ENCODE measurements at places on chromosomes 5 and 9.

DNA sequence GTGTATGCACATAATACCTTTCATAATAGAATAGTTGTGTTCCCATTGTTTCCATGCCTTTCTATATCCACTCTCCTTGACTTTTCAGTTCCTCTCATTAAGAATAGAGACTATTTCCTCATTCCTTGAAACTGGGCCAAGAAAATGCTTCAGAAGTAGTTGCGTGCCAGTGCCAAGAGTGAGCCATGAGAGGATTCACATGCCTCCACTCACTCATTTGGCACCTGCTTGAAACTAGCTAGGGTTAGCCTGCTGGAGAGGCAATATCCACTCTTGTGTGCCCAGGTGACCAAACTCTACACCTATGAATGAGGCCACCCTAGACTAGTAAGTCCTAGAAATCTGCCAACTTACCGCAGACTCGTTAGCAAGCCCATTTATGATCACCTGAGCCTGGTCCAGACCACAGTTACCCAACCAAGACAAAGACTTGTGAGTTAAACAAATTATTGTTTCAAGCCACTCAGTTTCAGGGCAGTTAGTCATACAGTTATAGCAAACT lies 276.3 kb downstream of the EPB41L4A start:
- DNase-seq: no peak

- DNase-seq: no peak
Observed at GRCh38 chr9:35552837-35553236, 52.2 kb upstream of the TESK1 start.

GRCh38 chr5:142439207-142439860 lies 114.5 kb upstream of the SPRY4 start:
- DNase-seq: no peak

DNA sequence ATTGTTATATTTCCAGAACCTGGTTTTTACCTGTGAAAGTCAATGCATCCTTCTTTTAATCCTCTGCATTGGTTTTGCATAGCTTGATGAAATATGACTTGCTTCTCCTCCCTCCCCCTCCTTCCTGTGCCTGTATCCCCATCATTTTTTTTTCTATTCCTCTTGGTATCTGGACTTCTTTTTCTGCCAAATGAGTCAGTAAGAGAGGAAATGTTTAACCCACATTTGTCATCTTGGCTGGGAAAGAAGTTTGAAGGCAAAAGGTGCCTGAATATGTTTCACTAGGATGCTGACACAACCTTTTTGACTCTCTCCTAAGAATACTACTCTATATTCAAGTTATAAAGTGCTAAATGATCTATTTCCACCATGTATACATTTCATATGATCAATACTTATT lies 35.5 kb upstream of the CDKN2B start:
- no peak for DNase-seq

GRCh38 chr9:94920420-94921091 lies 194.1 kb downstream of the AOPEP start:
- DNase-seq: no peak

GRCh38 chr5:135106610-135107471 lies 72.8 kb upstream of the PITX1 start:
- no peak for DNase-seq

GRCh38 chr5:171450423-171451331 lies 31.2 kb downstream of the FGF18 start:
- peak; percentile 18 for DNase-seq

DNA sequence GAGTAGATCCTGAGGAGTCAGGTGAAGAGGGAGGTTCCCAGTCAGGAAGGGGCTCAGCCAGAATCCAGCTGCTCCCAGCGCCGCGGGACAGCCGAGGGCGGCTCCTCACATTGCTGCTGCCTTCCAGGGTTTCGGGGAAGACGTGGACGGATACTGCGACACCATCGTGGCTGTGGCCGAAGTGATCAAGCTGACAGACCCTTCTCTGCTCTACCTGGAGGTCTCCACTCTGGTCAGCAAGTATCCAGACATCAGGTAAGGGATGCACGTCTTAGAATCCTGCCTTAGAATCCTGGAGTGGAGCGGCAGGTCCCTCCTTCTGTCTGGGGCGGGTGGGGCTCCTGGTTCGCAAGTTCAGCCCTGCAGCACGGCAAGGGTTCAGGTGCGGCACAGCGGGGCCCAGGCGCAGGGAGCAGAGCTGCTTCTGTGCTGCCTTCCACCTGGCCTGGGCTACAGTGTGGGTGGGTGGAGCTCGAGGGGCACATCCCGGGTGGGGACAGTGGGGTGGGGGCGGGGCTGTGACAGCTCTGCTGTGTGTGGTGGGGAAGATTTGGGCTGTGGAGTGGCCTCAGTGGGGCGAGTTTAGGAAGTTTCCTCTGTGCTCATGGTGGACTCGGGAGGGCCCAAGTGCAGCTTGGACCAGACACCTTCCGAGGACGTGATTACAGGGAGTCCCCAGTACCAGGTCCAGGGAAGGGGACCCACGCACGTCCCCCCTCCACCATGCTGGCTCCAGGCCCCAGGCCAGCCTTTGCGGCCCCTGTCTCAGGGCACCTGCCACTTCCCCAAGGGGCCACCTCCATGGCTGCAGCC lies 22.8 kb downstream of the EXOC3 start:
- no peak for DNase-seq

GRCh38 chr5:177131019-177131320 lies 2.6 kb upstream of the NSD1 start:
- no peak for DNase-seq

GRCh38 chr5:32394981-32395380 lies 49.6 kb downstream of the ZFR start:
- DNase-seq: no peak

DNA sequence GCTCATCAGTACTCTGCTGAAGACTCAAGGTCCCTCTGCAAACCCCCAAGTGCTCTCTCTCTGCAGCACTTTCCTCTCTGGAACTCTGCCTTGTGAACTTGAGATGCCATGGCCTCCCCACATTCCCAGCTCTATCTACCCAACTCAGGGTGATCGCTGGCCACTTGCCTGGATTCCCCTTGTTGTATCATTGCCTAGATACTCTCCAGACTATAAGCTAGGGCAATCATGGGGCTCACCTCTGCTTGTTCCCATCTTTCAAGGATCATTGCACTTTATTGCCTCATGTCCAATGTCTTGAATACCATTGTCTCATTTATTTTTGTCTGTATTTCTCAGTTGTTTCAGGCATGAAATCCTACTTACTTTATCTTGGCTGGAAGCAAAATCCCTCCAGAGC lies 144.1 kb downstream of the PLPPR1 start:
- DNase-seq: no peak

DNA sequence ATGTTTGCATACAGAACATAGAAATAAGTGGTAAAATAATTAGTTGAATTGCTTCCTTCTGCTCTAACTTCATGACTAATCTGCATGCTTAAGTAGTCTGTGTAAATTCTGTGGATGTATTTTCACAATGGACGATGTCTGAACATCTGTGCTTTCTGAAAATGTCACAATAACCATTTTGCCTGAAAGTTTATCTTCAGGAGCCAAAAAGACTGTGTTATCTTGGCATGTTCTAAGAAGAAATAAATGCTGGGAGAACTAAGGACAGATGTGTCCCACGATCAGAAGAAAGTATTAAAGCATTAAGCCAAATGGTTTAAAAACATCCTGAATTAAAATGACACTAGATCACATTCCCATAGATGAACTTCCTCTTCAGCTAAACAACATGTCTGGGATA lies 397.6 kb downstream of the SPOCK1 start:
- no peak for DNase-seq

DNA sequence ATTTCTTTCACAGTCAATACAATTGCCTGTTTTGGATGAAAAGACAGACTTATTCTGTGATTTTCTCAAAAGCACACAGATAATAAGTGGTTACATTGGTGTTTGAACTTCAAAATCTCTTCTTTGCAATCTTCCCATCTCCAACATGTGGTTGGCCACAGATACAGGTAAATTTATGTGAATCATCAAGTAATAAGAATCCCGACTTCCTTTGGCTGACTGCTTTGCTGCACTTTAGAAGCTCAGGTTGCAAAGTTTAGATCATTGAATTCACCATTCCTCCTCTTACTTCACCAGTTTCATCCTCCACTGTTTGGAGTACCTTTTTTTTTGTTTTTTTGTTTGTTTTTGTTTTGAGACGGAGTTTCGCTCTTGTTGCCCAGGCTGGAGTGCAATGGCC lies 56.5 kb upstream of the ADRB2 start:
- no peak for DNase-seq

DNA sequence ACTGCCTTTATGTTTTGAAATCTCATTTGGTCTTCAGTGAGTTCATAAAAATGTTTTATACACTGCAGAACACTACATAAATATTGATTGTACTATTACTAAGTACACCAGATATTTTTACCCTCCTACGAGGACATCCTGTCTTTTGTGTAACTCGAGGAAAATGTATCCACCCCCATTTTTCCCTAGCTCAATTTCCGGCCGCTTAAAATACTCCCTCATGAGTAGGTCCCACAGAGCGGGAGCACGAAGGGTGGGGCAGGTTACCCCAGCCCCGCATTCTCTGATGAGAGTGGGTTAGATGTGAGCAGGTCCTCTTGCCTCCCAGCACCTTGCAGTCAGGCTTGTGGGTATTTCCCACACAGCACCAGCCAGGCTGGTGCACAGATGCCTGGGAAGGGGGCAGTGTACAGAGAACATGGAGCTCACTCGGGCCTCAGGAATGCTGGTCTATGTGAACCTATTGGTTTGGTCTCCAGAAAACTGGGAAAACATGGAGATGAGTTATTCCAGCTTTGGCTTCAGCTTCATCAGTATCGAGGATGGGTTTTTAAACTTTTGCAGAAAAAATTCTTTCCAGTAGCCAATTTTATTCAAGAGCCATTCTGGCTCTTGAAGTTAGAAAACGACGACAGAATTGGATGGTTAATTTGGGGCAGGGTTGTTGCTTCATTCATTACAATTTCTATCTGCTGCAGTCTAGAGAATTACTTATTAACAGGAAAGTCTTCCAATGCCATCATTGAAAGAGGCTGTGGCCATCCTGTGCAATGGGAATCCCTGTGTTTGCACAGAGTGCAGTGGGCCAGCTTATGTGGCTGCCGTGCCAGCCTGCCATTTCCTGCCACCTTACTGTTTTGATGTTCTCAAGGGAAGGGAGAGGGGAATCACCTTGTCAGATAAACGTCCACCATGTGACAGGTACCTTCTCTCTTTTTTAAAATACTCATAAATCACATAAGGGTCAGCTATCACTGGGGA lies 73.2 kb downstream of the WDR41 start:
- no peak for DNase-seq

GRCh38 chr5:174723979-174724483 lies 351 bp upstream of the MSX2 start:
- no peak for DNase-seq

- no peak for DNase-seq
Observed at GRCh38 chr5:16674750-16675149, 58.0 kb upstream of the RETREG1 start.

GRCh38 chr5:153983885-153984284 lies 54.8 kb downstream of the FAM114A2 start:
- DNase-seq: no peak

GRCh38 chr9:98886691-98887229 lies 56.9 kb upstream of the COL15A1 start:
- DNase-seq: no peak

DNA sequence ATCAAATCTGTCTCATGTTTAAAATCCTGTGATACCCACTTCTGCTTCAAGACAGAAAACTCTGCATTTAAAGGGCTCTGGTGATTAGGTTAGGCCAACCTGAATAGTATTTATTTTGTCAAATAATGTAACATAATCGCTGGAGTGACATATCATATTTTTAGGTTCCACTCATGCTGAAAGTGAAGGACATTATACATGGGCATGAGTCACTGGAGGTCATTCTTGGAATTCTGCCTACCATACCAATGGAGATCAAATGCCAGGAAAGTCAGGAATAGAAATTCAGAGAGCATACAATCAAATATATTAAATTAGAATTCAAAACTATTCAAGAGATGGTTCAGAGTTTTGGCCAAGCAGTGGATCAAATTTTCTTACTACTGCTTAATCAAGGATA lies 97.1 kb upstream of the PRSS3 start:
- DNase-seq: no peak

GRCh38 chr9:124551472-124552272 lies 44.5 kb upstream of the NR5A1 start:
- DNase-seq: peak; percentile 28

- no peak for DNase-seq
Observed at GRCh38 chr9:29656641-29657406, 2083.5 kb upstream of the C9orf72 start.

DNA sequence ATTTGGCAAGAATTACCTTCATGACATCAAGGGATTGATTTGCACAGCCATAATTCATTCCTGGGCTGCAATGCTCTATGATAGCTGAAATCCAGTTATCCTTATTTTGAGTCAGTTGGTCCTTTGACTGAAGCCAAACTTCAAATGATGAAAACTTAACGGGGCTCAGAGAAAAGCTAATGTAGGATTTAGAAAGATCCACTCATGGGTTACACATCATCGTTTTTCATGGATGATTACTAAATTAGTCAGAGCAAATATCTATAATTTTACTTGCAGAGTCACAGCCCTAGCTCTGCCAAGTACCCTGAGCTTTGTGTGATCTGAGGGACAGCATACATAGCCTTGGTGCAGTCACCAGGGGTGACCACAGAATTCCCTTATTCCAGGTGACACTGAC lies 27.3 kb upstream of the MUSK start:
- no peak for DNase-seq

GRCh38 chr5:162096448-162096847 lies 28.9 kb downstream of the GABRG2 start:
- DNase-seq: no peak

- DNase-seq: no peak
Observed at GRCh38 chr5:61397238-61397637, 65.2 kb downstream of the ZSWIM6 start.

GRCh38 chr9:2354856-2355696 lies 266.5 kb upstream of the VLDLR start:
- DNase-seq: no peak

All from CD4-positive, alpha-beta T cell treated with Interleukin-6 for 4 hours (primary cell).